ENCODE measurements at places on chromosomes 2 and 18.

DNA sequence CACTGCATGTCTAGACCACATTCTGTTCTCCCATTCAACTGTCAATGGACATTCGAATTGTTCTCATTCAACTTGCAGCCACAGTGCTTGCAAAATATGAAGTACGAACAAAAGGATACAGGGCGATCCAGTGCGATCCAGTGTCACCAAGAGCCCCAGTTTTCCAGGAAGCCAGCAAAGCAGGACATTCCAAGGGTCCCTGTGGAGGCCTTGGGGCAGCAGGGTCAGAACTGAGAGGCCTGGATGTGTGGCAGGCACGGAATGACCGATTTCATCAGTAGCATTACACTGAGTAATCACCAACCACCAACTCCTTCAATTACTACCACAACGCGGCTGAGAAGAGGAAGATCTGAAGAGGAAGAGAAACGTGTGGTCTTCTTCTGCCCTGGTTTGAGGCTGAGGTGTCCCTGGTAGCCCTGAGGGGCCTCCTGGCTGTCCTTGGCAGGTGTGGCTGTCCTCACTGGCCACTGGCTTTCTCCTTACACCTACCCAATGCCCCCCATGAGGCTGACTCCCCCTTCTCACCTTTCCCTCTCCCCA lies 172.7 kb upstream of the FHL2 start:
- DNase-seq: no peak

DNA sequence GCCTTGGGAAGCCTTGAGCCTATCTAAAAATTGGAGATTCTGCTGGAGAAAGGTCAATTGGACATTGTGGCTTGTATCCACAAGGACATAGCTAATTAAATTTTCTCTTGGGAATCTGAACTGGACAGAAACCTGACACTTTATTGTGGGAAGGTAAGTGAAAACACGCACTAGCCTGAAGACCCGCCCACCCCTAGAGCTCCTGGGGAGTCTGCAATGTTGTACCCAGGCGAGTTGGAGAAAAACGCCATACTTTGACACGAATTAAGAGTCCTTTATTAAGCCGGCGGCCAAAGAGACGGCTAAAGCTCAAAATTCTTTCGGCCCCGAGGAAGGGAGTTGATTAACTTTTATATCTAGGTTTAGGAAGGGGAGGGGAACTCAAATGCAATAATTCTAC lies 1.2 kb upstream of the ZNF892 start:
- no peak for DNase-seq

DNA sequence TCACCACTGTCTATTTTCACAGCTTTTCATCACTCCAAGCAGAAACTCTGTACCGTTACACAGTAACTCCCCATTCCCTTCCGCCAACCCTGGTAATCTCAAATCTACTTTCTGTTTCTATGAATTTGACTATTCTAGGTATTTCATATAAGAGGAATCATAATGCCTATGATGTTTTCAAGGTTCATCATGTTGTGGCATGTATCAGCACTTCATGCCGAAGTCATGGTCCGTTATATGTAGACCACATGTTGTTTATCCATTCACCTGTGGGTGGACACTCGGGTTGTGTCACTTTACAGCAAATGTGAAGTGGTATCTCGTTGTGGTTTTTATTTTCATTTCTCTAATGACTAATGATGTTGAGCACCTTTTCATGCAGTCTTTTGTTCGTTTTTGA lies 21.6 kb downstream of the CPSF3 start:
- DNase-seq: no peak

- DNase-seq: no peak
Measured at GRCh38 chr2:146228466-146229058, 1616.3 kb upstream of the ACVR2A start.

DNA sequence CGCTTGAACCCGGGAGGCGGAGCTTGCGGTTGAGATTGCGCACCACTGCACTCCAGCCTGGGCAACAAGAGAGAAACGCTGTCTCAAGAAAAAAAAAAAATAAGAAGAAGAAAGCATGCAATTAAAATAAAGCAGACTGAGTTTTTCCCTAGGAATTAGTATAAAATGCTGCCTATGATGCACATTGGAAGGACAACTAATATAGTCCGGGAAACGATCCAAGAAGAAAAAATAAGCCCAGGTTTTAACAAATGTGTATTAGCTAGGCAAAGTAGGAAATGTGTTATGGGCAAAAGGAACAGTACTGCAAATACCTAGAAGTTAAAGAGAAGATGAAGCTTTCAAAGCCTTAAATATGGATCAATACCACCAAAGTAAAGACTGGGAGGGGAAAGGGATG lies 64.0 kb downstream of the SPIRE1 start:
- DNase-seq: no peak

GRCh38 chr18:55432307-55433040 lies 155.5 kb downstream of the TCF4 start:
- no peak for DNase-seq

GRCh38 chr2:98482362-98482761 lies 37.7 kb downstream of the INPP4A start:
- DNase-seq: no peak

- DNase-seq: no peak
Measured at GRCh38 chr2:143451642-143452281, 322.5 kb downstream of the ARHGAP15 start.

DNA sequence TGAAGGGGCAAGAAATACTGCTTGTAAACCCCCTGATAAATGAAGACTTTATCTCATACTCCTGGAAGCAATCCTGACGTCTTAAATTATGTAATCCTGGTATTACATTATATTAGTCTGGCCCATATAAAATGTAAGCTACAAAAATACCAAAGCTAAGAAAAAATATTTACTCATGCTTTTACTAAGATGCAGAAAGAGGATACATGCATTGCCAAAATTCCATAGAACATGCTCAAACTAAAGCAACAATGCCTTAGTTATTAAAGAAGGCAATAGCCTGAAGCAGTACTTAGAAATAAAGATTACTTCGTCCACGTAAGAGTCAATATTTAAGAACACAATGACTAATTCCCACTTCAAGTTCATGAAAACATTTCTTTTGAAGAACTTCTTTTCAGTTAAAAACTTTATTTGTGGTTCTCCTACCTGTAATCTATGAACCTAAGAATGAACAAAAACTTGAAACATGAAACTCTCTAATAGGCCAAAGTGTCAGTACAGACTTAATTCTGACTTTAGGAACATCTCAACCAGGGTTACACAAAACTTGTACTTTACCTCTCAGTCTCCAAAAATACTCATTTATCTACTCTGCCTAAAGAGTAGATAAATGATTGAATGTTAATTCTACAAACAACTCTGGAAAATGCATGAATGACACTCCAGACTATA lies 117.3 kb downstream of the THADA start:
- DNase-seq: no peak

- DNase-seq: no peak
Measured at GRCh38 chr18:67813380-67814028, 297.0 kb upstream of the DSEL start.

- no peak for DNase-seq
Measured at GRCh38 chr2:232908695-232909094, 38.6 kb downstream of the SNORC start.

DNA sequence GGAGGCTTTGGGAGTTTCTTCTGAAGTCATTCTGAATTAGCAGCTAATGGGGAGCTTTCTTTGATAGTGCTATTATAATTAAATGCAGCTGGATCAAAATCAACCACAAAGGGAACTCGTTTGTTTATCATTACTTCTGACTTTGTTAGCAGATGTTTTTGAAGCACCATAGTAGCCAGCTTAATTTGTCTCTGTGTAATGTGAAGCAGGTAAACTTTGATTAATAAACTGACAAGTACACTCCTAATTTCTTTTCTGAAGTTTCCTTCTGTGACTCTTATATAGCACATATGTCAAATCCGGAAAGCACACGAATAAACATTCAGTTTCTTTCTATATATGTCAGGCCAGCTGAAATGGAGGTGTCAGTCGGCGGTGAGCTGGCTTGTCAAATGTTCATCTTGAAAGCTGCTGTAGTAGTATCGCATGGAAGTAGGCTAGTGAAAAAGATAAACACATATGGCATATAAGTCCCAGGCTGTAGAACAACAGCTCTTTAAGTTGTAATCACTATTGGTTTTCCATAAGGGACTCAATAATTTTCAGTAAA lies 451.9 kb upstream of the ZEB2 start:
- no peak for DNase-seq

DNA sequence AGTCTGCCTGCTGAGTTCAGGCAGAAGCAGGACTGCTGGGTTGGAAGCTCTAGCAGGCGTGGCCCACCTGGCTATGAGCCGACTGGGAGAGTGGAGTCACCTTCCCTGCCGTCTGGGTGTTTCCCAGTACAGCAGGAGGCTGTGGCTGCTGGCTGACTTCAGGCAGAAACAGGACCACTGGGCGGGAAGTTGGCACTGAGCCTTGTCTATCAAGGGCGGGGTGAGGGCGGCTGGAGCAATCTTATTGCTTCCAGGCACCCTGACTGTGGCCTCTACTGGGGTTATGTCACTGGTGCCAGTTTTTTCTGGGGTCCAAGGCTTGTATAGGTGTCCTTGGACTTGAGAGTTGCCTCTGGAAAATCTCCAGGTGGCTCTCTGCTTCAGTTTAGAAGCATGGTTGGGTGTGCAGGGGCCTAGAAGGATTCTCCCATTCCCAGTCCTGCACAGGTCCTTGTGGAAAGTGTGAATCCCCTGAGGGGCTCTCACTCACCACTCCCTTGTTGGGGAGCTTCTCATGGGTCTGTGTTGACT lies 30.5 kb downstream of the LTBP1 start:
- DNase-seq: no peak

- no peak for DNase-seq
Measured at GRCh38 chr2:57892920-57893319, 153.7 kb upstream of the VRK2 start.

GRCh38 chr2:212344131-212344530 lies 194.5 kb downstream of the ERBB4 start:
- DNase-seq: no peak

- no peak for DNase-seq
Measured at GRCh38 chr2:231679908-231680284, 28.4 kb upstream of the PTMA start.

GRCh38 chr2:97932975-97933662 lies 62.6 kb downstream of the TMEM131 start:
- DNase-seq: no peak

DNA sequence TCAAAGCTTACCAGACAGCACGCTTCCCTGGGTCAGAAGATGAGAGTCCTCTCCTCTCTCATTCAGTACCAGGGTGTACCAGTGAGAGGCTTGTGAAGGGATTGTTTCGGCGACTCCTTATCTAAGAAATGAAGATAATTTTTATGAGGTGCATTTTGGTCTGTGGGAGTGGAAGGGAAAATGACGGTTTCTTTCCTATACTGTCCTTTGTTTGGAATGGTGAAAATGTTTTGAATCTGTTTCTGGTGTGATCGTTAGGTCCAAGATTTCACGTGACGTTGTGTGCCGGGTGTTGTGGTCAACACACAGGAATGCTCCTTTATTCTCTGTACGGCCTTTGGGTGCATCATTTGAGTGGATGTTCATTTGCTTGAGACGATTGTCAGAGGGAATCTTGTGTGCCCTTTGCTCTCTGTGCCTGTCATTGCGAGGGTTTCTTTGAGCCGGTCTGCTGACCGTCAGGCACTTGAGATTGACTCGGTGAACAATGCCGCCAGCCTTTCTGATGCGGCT lies 183.5 kb downstream of the AGAP1 start:
- no peak for DNase-seq

DNA sequence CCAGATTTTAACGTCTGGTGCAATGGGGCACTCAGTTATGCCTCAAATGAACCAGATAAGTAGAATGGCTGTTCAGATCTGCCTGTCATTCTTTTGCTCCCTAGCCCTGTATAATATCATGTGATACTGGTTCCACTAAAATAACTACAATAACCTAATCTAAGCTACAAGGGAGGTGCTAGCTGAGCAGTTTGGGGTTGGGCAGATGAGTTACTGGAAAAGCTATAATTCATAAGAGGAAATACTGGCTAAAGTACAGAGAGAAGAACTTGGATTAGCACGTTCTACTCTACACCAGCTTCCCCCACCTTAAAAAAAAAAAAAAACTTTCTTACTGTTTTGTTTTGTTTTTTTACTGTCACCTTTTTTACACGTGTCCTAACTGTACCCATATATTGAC lies 183.3 kb upstream of the NRP2 start:
- DNase-seq: no peak

GRCh38 chr2:237572742-237573101 lies 6.3 kb downstream of the PRLH start:
- no peak for DNase-seq

- no peak for DNase-seq
Measured at GRCh38 chr18:62037012-62037742, 144.4 kb upstream of the RNF152 start.

GRCh38 chr18:74303936-74304335 lies 11.7 kb upstream of the C18orf63 start:
- DNase-seq: no peak

DNA sequence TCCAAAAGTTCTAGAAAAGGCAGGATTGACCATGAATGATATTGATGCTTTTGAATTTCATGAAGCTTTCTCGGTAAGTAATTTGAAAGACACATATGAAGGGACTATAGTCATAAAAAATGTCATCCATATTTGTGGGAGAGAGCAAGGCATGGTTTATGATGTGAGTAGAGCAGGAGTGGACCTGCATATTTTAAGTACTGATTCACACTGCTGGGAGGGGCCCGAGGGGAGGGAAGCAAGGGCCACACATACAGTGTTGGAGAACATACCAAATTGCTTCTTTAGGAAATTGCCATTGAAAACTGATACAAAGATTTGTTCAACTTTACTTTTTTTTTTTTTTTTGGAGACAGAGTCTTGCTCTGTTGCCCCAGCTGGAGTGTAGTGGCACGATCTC lies 39.4 kb downstream of the HADHB start:
- no peak for DNase-seq

- DNase-seq: no peak
Measured at GRCh38 chr2:29443151-29443550, 327.9 kb downstream of the CLIP4 start.

- DNase-seq: no peak
Measured at GRCh38 chr18:12621742-12622306, 36.1 kb downstream of the SPIRE1 start.

DNA sequence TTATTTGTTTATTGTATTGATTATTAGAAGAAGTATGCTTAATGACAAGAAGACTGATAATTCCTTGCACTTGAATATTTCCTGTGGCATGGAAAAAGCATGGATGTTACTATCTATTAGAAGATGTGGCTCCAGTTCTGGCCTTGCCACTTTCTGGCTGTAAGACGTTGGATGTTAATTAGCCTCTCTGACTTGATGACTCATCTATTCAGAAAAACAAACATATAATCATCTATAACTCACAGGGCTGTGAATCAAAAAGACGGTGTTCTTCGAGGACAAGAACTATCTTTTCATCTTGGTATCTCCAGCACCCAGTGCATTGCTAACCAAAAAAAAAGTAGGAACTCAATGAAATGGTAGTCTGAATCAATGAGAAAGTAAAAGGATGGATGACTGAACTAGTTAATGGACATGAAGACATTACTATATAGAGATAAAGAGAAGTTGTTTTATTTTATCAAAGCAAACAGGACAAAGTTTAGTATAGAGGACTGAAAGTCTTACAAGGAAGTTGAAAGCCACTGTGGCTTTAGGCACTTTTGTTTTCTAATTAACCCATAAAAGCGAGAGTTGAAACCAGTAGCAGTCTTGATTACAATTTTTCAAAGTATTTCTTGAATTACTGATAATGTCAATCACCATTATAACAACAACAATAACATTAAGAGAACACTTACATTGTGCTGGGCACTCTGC lies 145.3 kb downstream of the RND3 start:
- no peak for DNase-seq

Measured in stimulated activated CD4-positive, alpha-beta T cell treated with anti-CD3 and anti-CD28 coated beads, Interleukin-1b, Interleukin-23, amount 100 ng/mL, for 1 hour (primary cell).